GM10248 (cell line): ENCODE measurements at places on chromosomes 11 and 22.

GRCh38 chr11:11787305-11788062 lies 54.3 kb upstream of the USP47 start:
- DNase-seq = peak; percentile 59

DNA sequence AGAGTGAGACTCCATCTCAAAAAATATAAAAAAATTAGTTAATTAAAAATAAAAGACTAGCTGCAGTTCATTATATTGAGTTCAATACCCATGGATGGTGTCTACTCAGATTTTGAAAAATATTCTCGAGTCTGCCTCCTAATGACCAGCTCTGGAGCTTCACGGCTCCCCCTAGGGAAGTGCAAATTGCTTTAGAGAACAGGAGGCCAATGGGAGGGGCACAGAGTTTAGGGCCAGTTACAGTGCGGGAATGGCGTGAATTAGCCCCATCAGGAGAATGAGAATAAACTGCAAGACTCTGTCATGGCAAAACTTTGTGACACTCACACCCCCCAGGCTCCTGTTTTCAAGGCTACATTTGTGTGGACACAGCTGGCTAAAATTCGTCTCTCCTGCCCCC lies 4.6 kb downstream of the FGF4 start:
- no peak for DNase-seq

DNA sequence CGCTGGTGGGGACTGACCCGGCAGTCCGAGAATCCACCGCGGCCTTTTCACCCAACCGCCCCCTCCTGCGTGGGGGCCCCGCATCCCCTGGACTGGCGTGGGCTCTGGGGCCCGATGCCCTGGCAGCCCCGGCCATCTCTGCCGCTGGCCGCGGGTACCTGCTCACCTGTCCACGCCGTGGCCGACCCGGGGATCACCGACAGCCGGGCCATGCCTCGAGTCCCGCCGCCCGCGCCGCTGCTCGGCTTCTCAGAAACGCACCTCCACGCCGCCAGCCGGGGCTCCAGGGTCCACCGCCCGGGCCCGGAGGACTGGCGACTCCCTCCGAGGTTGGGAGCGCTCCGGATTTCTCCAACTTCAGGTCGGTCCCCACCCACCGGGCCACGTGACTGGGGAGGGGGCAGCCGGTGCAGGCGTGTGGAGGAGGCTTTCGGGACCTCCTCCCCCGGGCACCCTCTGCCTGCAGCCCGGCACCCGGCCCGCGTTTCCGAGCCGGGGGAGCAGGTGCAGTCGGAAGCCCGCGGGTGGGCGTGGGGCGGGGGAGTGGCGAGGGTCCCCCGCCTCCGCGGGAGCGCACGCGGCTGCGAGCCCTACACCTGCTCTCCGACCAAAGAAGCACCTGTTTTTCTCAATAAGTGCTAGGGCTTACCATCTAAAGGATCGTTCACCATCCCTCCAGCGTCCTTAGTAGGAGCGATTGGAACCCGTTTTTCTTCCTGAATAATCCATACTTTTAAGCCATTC lies 554 bp upstream of the NRIP3 start:
- no peak for DNase-seq

DNA sequence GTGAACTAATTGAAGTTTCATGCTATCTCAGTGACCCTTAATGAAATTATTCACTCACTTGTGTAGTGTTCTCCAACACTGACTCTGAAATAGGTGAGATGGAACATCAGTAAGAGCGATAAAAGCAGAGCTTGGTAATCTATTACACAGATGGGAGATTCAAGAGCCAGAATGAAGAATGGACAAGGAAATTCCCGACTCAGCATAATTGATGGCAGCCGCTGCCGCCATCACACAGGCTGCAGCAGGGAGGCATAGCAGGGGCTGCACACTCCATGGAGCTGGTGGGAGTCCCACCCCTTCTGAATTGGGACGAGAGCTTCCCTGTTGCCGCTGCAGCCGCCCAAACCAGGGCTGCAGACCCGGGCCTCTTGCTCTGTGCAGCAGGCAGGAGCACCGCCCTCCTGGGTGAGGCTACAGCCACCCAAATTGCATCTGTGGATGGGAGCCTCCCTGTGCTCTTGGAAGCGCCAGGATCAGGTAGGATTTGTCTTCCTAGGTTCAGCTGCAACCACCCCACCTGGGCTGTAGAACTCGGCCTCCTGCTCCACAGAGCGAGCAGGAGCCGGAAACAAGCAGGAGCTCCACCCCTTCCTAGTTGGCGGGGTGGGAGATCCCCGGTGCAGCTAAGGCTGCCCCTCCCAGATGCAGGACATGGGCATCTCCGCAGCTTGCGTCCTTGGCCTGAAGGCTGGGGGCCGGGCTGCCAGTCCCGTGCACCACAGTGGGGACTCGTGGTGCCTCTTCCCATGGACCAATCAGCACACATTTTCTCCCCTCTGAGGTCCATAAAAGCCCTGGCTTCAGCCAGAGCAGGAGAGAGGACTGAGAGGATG lies 535.1 kb upstream of the LUZP2 start:
- no peak for DNase-seq

GRCh38 chr11:69595805-69596665 lies 44.9 kb upstream of the CCND1 start:
- DNase-seq = no peak
